T follicular helper cell (primary cell): ENCODE measurements at places on chromosomes 16 and 17.

DNA sequence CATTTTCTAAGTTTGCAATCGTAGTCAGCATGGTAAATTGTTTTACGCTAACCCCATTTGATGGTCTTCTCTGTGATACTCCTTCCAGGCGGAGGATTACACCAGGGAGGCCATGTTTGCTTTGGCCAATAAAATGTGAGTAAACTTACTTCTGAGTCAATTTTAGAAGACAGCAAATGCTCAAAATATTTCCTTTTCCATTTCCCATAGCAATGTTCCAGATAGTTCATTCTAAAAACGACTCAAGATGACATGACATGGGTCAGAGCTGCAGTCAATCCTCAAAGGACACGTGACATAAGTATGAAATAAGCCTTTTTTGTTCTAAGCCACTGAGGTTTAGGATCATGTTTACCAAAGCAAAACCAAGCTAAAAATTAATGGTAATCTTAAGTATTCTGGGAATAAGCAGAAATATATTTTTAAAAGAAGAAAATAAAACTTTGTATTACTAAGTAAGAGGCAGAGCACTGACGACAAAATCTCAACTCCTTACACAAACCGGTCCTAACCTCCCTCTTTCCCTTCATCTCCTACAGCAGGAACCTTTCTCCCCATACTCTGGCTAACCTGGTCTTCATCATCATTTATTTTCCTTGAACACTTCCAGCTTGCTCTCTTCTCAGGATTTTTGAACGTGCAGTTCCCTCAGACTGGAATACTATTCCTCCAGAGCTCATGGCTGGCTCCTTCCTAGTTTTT lies 266.2 kb downstream of the CEP112 start:
- no peak for DNase-seq

- DNase-seq: no peak
Measured at GRCh38 chr17:82065193-82065637, 389 bp downstream of the DUS1L start.

DNA sequence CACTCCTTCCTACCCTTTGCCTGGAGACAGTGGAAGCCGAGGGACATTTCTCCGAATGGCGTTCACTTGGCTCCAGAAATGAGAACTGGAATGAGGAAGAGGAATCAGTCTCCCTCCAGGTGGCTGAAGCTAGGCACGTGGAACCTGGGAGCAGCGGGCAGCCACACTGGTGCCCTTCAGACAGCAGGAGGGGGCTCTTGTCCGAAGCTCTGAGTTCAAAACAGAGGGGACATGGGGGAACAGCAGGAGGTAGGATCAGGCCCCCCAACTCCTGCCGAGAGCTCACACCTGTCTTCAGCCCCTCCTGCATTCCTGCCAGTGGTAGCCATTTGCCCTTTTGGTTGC lies 41.5 kb downstream of the TMEM235 start:
- no peak for DNase-seq

GRCh38 chr17:31579265-31579664 lies 187.8 kb downstream of the RAB11FIP4 start:
- DNase-seq: no peak

GRCh38 chr17:35750526-35751395 lies 2.3 kb downstream of the GAS2L2 start:
- no peak for DNase-seq

DNA sequence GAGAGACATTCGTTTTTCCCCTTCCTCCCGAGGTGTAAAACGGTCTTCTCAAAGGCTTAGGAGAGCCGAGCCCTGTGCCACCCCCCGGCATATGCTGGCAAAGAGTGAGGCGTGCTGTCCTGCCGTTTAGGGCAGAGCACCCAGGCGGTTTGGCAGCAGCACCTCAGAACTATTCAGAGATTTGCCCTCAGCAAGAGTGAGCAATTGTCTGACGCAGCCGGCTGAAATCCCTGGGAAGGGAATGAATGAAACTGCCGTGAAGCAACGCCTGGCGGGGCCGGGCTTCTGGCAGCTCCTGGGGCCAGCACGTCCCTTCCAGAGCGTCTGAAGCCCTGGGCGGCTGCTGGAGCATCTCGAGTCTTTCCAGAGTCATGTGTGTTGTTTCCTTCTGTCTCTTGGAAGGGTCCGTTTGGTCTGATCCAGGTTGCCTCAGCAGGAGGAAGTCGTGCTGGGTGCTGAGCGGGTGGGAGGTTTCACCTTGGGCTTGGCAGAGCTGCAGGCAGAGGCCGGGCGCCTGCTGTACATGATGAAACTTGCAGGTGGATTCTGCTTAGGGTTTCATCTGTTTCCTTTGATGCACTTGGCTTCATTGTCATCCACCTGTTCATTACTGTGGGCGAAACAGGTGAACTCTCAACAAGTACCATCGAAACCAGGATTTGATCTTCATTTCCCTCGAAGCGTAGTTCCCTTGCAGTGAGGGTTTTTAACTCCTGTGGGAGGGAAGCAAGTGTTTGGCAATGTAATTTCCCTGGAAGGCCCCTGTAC lies 35.4 kb downstream of the TBCD start:
- no peak for DNase-seq

- no peak for DNase-seq
Measured at GRCh38 chr17:66357037-66357436, 54.6 kb downstream of the PRKCA start.

GRCh38 chr17:82449131-82449882 lies 1.2 kb downstream of the CYBC1 start:
- DNase-seq: peak; percentile 67

DNA sequence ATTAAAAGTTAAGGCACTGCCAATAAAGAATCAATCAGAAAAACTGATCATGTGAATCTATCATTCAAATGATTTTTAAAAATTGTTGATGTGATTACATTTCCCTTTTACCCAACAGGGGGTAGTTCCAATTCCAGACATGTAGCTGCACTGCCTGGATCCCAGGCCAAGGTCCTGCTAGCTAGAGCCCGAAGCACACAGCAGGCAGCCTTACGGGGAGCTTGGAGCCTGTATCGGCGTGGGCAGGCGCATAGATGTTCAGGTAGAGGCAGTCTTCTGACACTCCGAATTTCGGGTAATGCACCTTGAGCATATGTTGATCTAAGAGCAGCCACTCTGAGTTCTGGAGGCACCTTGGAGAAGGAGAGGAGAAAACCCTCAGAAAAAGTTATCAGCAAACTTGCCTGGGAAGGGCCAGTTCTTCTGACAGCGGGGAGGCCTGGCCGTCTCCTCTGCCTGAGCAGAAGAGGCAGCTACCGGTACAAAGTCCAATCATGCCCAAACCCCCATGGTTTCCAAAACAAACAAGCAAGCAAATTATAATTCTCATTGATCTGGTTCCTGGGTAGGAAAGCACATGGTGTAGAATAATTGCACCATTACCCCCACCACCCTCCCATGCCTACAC lies 3.6 kb downstream of the CES5A start:
- DNase-seq: no peak

DNA sequence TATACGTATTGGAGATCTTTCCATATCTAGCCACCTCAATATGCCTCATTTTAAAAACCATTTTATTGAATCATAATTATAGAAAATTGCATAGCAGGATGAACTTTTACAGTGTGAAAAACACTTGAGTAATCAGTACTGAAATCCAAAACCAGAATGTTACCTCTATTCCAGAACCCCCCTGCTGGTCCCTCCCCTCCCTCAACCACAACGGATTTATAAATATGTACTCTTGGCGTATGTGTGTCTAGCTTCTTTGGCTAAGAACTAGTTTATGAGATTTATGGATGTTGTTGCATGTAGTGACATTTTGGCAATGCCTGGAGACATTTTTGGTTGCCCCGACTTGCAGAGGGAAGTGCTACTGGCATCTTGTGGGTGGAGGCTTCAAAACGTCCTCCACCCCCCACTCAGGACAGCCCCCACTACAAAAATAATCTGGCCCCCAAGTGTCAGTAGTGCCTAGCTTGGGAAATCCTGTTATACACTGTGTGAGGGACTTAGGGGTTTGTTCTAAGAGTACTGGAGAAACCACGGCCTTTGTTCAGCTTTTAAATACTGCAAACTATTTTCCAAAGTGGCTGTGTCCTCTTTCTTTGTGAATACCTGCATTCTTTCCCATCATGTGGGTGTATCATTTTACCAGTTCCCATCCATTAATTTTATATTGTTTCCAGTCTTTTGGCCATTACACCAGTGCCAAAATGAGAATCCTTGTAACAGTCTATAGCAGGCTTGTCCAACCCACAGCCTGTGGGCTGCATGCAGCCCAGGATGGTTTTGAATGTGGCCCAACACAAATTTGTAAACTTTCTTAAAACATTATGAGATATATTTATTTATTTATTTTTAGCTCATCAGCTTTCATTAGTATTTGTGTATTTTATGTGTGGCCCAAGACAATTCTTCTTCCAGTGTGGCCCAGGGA lies 23.7 kb downstream of the ITPRIPL2 start:
- DNase-seq: no peak

DNA sequence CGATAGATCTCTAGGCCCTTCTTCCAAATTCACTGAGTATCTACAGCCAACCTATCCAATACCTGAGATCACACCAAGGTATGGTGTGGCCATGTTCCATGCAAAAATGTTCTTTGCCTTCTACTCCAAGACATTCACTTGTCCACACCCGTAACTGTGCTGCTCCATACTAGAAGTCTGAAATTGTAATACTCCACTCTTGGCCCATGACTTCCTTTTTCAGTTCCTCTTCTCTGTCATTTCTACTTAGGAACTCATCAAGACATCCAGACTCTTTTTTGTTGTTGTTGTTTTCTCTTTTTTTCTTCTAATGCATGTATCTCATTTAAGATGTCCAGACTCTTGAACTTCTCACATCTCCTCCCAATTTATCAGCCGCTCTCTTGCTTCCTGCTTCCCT lies 42.5 kb upstream of the KSR1 start:
- DNase-seq: no peak

GRCh38 chr16:88088161-88088581 lies 136.9 kb downstream of the BANP start:
- no peak for DNase-seq

DNA sequence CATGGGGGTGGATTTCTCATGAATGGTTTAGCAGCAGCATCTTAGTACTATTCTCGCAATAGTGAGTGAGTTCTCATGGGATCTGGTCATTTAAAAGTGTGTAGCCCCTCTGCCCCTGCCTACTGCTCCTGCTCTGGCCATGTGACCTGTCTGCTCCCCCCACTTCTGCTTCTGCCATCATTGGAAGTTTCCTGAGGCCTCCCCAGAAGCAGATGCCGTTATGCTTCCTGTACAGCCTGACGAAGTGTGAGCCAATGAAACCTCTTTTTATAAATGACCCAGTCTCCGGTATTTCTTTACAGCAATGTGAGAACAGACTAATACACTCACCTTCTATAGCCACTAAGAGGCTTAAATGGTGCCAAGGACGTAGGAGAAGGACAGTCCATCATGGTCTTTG lies 51.5 kb downstream of the NOL11 start:
- DNase-seq: no peak

DNA sequence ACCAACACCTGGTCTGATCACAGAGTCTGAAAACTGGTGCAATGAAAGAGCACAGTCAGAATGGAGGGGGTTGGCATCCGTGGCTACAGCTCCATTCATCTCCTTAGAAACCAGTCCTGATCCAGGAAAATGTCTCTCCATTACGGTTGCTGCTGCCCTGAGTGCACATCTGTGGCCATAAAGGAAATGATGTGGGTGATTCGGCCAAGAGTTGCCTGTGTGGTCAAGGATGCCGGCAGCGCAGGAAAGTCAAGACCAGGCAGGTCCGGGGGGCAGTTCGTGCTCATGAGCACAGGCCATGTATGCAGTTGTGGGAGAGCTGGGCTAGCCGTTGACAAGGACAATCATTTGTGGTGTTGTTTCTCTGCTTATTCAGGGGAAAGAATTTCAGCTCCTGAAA lies 5.9 kb downstream of the XAF1 start:
- no peak for DNase-seq
